ENCODE measurements at places on chromosomes 7 and 10. TPM values are rescaled to one million over a fixed set of nuclear protein-coding genes. Genes with fewer than 3 reads are reported as not detected.

Gene PNLIPRP3
- not detected for total RNA-seq

Gene MOGAT3
- total RNA-seq, result 0.23 TPM

Gene LRRC18
- total RNA-seq, result not detected

Gene CPA5
- not detected for total RNA-seq

DNA sequence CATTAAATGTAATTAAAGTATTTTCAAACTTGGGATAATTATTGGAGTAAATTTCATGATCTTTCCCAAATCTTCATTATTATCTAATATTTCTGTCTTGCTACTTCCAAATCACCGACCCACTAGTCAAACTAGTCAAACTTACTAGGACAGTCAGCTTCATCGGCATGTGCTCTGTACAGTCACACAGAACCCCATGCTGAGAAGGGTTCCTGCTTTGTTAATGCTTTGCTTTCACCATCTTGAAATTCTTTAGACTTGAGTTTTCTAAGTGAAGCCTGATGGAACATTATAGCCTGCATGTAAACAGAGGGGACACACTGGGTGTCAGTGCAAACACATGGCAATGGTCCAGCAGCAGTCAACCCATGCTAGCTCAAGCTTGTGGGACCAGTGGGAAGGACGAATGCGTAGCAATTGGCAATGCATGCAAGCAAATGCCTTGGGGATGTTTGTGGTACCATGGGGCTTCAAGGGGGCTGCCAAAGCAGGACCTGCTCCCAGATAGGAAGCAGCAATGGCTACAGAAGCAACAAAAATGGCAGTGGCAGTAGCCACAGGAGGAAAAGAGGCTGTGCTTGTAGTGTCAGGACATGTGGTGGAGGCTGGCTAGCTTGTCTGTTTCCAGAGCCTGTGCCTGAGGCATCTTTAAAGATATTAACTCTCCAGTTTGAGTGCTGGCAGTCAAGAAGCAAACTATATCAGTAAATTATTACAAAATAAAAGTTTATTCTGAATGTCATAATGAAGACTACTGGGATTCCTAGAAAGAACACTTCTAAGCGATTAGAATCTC, 441.1 kb upstream of the SEMA3D start:
- no peak for DNase-seq

DNA sequence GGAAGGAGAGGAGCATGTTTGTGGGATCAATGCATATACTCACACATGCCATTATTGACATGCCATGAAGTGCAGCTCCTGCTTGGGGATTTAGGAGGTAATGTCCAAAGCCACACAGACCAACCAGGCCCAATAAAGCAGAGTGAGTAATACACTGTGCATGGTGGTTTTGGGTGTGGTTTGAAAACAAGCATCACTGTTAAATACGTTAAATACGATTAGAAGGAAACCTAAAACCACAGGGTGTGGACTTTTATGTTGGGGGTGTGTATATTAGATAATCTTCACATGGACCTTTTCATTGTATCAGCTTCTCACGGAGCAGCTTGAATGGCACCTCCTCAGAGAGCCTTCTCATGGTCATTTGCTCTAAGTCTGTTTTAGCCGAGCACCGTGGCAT, 10.4 kb upstream of the EIF3A start:
- DNase-seq, result no peak

GRCh38 chr7:45220846-45221618, 63.4 kb downstream of the RAMP3 start:
- no peak for DNase-seq

DNA sequence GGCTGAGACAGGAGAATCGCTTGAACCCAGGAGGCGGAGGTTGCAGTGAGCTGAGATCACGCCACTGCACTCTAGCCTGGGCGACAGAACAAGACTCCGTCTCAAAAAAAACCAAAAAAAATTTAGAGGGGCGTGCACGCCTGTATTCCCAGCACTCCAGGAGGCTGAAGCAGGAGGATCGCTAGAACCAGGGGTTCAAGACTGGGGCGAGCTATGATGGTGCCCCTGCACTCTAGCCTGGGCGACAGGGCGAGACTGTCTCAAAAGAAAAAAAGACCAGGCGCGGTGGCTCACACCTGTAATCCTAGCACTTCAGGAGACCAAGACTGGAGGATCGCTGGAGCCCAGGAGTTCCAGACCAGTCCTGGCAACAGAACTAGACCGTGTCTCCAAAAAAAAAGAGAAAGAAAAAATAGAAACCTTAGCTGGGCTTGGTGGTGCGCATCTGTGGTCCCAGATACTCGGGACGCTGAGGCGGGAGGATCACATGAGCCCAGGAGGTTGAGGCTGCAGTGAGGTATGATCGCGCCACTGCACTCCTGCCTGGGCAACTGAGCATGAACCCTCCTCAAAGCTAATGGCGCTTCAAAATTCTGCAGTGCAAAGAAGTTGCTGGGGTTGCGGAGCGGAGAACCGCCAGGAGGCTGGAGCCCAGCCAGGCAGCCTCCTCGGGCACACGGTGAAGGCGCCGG, 382 bp upstream of the MBLAC1 start:
- DNase-seq, result no peak

DNA sequence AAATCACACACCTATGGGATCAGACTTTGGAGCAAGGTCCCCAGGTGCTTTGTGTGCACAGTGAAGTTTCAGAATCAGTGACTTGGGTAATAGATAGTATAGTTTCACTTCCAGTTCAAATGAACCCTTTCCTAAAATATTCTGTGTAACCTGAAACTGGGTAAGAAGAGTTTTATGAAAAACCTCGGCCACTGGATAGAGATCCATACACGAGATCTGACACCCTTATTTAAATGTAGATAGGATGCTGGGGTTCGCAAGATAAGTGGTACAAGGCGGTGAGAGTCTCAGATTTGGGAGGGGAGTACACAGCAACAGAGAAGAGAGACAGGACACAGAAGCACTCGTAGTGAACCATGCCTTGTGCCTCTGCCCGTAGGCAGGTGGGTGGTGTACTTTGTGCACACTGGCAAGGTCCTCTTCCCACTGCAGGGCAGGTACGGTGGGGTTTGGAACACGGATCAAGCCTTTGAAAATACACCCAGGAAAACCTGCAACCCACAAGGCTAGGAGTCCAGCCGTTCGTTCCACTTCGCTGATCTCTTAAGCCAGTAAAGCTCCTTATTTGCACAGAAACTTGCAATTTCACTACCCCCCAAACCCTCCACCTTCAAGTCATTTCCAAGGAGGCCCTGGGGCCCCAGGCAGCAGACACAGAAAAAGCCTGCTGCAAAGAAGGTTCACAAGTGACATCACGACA, 162.8 kb downstream of the USP6NL start:
- no peak for DNase-seq

DNA sequence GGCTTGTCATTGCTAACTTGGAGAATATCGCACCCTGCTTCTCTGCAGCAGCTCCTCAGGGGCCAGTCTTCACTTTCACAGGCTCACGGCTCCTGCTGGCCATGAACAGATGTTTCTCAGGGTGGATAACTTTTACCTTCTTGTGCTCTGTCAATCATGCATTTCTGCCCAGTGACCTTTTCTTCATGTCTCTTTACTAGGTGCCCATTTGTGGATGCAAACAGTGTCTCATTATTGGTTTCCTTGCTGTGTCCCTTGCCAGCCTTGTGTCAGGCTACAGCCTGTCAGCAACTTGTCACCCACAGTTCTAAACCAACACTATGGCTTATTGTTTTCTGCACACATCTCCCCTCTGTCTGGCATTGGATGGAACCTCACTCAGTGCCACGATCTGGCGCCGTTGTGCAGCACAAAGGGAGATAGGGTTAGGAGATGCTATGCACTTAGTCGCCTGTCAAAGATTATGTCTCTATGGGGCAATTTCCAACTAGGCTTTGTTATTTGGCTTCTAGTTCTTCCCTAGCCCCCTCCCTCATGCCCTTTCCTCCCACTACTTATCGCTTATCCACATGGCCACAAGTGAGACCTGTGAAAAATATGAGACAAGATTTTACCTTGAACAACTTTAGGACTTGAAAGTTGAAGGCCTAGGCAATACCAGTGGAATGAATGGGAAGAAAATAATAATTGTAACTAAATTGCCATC, 45.7 kb upstream of the NXPH1 start:
- no peak for DNase-seq

- no peak for DNase-seq
These were observed 55.1 kb upstream of the PTPN12 start for GRCh38 chr7:77482015-77482414.

- peak; percentile 39 for DNase-seq
These were observed 2.0 kb upstream of the SFTPA2 start for GRCh38 chr10:79562135-79562756.

GRCh38 chr10:11328264-11329061, 283.0 kb downstream of the USP6NL start:
- no peak for DNase-seq
